ENCODE measurements at places on chromosomes 7 and 10.

- peak; percentile 63 for DNase-seq
Measured at GRCh38 chr7:76008156-76008687, 13.8 kb upstream of the TMEM120A start.

GRCh38 chr7:116210345-116211005 is at the start of gene TES:
Gene TES (plus strand): TSS chr7:116210539. CDS start chr7:116210708, 169 bp downstream.
- DNase-seq: peak; percentile 84

GRCh38 chr10:9301554-9301953 is 1247.1 kb downstream of the GATA3 start:
- DNase-seq: peak; percentile 4

GRCh38 chr7:17298840-17299482 is 509 bp downstream of the AHR start:
- peak; percentile 71 for DNase-seq

GRCh38 chr10:79340646-79341244 is 6.5 kb upstream of the PPIF start:
- no peak for DNase-seq

DNA sequence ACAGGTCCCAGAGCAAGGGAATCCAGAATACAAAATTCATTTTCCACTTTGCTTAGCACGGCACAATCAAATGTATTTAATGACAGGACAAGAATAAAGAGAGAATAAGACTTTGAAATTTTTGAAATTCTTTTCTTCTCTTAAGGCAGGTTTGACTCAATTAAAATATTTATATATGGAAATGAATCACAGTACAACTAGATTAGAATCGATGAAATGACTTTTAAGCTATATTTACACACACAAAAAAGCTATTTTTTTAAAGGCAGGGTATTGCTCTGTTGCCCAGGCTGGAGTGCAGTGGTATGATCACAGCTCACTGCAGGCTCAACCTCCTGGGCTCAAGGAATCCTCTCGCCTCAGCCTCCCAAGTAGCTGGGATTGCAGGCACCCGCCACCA is 265.4 kb upstream of the SLC26A5 start:
- no peak for DNase-seq

DNA sequence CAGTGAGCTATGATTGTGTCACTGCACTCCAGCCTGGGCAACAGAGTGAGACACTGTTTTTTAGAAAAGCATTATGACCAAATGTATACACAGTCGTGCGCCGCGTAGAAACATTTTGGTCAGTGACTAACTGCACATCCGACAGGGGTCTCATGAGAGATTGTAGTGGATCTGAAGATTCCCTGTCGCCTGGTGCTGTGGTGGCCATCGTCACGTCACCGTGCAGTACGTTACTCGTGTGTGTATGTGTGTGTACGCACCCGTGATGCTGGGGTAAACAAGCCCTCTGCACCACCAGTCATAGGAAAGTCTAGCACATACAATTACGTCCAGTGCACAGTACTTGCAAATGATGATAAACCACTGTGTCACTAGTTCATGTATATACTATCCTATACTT is 109.4 kb downstream of the ELFN1 start:
- DNase-seq: no peak

DNA sequence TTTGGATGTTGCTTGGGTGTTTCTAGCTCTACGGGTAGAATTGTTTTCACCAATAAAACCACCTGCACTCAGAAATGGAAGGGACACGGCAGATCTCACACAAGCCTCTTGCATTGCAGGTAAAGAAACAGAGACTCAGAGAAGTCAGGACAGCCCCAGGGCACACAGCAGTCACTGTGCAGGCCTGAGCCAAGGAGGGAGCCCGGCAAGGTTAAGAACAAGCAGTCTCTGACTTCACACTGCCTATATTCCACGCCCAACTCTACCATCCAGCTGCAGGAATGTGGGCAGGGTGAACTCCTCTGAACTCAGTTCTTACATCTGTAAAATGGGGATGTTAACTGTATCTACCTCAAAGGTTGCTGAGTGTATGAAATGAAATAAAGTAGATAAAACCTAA is 15.4 kb downstream of the CHST15 start:
- no peak for DNase-seq

DNA sequence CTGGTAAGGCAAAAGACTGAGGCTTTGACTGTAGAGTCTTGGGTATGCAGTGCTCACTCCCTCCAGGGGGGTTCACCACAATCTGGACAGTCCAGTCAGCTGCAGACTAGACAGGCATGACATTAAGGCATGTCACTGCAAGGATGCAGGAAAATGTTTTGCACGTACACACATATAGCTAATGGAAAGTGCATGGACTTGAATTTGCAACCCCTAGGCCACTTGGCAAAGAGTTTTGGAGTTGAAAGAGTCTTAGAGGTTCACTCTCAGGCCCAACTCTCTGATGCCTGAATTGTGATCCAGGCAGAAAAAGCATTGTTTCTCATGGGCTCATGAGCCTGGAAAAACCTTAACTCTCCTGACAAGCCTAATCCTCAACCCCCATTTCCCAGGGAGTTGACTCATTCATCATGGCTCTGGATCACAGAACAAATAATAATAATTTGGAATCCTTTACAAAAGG is 51.9 kb downstream of the LAMB4 start:
- no peak for DNase-seq

DNA sequence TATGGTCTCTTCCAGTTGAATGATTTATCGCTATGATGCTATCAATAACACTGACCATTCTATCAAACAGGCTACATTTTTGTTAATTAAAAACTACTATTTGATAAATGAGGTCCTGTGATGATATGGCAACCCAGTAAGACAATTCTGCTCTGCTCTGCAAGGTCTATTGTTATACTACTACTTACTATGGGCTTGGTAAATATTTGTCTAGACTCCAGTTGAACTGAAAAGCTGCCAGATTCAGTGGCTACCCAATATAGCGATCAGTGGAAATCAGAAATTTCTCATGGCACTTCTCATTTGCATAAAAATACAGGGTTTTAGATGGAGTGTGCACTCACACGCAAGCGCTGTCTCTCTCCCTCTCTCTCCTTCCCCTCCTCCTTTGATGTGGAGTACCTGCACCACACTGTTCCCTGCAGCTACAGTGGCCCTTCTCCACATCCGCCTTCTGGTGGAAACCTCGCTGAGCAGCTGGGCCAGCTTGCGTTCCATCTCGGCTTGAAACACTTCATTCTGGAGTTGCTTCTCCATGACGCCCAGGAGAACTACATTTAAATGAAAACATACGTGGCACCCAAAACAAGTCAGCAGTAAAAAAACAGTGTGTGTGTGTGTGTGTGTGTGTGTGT is 77.9 kb downstream of the KIAA1549 start:
- peak; percentile 81 for DNase-seq

- DNase-seq: no peak
Measured at GRCh38 chr7:24637706-24638105, 64.5 kb downstream of the PALS2 start.

- DNase-seq: no peak
Measured at GRCh38 chr7:101657171-101657570, 28.1 kb upstream of the MYL10 start.

GRCh38 chr10:47081264-47081663 is 170.0 kb downstream of the PTPN20 start:
- DNase-seq: no peak

GRCh38 chr7:151427705-151428377 is 12.1 kb downstream of the CRYGN start:
- no peak for DNase-seq

- no peak for DNase-seq
Measured at GRCh38 chr7:129845972-129846327, 106.8 kb downstream of the UBE2H start.

DNA sequence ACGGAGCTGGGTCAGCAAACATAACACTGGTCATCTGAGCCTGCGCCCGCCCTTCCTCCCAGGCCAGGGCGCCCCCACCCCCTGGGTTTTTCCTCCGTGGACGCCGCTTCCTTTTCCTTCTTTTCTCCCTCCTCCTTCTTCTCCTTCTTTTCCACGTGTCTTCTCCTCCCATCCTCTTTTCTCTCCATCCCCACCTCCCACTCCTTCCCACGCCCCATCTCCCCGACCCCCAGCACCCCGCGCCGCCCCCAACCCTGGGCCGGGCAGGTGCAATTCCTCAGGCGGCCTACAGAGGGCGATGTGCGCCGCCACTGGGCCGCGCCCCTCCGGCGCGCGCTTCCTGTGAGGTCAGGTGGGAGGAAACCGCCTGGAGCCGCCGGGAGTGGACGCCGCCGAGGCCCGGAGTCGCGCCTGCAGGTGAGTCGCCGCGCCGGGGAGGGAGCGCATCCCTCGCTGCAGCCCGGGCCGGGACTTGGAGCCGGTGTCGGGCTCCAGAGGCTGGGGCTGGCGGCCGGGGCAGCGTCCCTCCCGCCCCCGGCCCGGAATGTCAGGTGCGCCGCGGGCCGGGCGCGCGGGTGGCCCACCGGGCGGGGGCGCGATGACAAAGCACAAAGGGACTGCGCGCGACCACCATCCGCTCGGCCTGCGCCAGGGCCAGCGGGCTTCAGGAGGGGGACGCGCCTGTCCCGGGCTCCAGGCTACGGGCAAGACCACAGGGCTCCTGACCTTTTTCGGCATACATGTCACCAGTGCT is at the start of gene FAM241B:
Gene FAM241B (plus strand): TSS at position 351 of the 754 bp plus-strand sequence. CDS start 1,497 bp downstream, outside the sequence.
- DNase-seq: peak; percentile 80

Data from activated CD4-positive, alpha-beta T cell treated with anti-CD3 and anti-CD28 coated beads, Interleukin-10, Interleukin-2, amounts not matched to agents 100 ng/mL and 50 ng/mL, durations not matched to agents 16 hours and 8 hours (primary cell).